ENCODE measurements at places on chromosomes 3 and 15.

- H3K36me3 ChIP-seq = peaks cover 5% of the 10 kb centered on the region
- peaks cover 12% of the 10 kb centered on the region for H3K4me1 ChIP-seq
- H3K27me3 ChIP-seq = peaks cover 31% of the 10 kb centered on the region
- no peak for DNase-seq
These were observed 1.6 kb downstream of the FAM174B start for GRCh38 chr15:92653836-92654539.

DNA sequence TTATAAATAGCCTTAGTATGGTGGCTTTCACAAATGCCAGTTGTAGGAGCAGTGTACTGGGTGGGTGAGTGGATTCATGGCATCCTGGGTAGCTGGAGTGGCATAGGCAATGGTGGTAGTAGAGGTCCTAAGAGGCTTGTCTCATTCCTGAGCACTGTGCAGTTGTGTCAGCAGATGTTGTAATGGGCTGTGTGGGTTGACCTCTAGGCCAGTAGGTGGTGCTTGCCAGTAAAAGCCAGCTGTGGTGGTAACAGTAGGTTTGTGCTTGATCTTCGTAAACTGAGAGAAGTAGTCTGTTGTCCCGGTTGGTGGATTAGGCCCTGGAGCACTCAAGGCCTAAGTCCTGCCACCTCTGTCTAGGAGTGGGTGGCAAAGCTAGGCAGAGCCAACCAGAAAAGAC, 149.7 kb upstream of the SUCLG2 start:
- peaks cover 16% of the 10 kb centered on the region for H3K36me3 ChIP-seq
- no peak overlapping the region for H3K27ac ChIP-seq
- no peak for DNase-seq
- no peaks in the 10 kb centered on the region for H3K4me1 ChIP-seq

DNA sequence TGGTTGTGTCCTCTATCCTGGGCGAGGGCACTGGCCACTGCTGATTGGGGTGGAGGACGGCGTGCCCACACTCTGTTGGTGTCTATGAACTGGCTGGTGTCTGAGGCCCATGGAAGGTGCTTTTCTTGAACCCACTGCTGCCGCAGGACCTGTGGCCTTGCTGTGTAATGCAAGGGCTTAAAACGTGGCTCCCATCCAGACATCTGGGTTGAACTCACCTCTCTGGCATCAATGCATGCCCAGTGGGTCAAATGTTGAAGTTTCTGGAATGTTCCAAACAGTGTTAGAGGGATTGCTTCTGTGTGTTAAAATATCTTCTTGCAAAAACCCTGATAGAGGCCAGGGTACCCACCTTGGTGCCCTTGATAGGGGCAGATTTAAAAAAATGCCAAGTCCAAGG, 42.6 kb downstream of the FAM3D start:
- peaks cover 2% of the 10 kb centered on the region for H3K27me3 ChIP-seq
- DNase-seq = no peak
- no peak overlapping the region for H3K4me3 ChIP-seq

GRCh38 chr15:62094388-62094787, 27.6 kb downstream of the C2CD4A start:
- peaks cover 4% of the 10 kb centered on the region for H3K27me3 ChIP-seq
- no peaks in the 10 kb centered on the region for H3K4me1 ChIP-seq
- H3K4me3 ChIP-seq = no peak overlapping the region
- no peaks in the 10 kb centered on the region for H3K36me3 ChIP-seq
- DNase-seq = no peak
- H3K27ac ChIP-seq = no peak overlapping the region

DNA sequence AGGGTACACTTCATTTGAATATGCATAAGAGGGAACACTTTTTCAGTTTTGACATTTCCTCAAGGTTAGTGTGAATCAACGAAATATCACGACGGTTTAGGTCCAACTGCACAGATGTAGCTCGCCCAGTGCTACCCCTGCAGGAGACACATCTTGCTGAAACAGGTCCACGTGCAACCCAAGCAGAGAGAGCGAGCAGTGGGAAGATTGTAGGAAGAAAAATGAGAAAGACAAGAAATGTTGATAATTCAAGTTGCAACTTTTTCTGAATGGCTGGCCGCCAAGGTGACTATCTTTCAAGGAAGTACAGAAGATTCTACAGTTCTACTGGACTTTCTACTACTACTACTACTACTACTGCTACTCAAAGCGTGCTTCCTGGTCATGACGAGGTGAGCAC, 231.7 kb downstream of the PDZRN3 start:
- no peak overlapping the region for H3K27ac ChIP-seq
- DNase-seq = no peak
- no peaks in the 10 kb centered on the region for H3K4me1 ChIP-seq
